ENCODE measurements at places on chromosomes 1 and 21.

GRCh38 chr1:228043281-228043848, 36.6 kb downstream of the WNT3A start:
- no peak for DNase-seq

- DNase-seq = no peak
Observed at GRCh38 chr1:234769986-234770795, 160.2 kb upstream of the IRF2BP2 start.

GRCh38 chr1:10687782-10688408, 108.6 kb downstream of the CASZ1 start:
- no peak for DNase-seq

DNA sequence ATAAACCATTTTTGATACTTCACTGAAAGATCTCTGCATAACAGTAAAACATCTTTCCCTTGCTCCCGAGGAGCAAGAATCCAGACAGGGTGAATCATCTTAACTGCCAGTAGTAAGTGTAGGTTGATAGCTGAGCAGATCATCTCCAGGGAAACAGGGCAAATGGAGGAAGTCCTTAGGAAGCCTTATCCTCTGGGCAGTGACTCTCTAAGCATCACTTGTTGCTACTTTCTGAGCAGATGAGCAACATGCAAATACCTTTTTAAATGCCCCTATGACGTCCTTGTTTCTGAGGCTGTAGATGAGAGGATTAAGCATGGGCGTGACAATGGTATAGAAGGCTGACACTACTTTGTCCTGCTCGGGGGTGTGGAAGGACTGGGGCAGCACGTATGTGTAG, 8.9 kb downstream of the OR2T11 start:
- no peak for DNase-seq

DNA sequence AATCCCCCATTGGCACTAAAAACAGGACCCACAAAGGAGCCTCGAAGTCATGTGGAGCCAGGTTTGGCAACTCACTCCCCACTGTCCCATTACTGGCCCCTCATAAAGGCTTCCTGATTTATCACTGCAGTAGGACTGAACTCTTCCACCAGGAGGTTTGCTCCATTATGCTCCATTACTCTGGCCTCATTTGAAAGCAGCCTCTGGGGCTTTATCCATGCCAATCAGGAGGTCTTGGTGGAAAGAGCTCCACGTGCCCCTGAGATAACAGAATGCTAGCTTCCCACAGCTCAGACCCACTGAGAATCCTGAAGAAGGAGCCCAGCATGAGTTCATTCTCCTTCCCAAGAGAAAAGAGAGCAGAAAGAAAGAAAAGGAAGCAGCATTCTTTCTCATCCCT, 76.4 kb downstream of the HIVEP3 start:
- DNase-seq = no peak

All from liver (tissue), 10 donors.